Cortex of kidney (tissue), 1 donor: ENCODE measurements at places on chromosomes 7 and 10.

DNA sequence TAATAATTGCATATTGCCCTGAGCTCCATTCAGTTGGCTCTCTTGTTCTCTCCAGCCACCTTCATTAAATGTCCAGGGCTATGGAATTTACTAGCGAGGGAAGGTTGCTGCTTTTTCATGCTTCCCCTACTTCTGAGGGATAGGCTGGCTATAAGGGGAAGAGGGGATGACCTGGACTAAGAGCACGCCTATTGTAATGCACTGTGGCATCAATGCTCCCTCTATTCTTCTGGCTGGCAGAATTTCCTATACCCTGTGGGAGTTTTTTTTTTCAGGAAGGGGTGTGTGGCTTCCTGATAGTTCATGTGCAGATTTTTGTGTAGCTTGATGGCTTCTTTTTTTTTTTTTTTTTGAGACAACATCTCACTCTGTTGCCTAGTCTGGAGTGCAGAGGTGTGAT, 155.8 kb downstream of the SND1 start:
- DNase-seq: no peak

DNA sequence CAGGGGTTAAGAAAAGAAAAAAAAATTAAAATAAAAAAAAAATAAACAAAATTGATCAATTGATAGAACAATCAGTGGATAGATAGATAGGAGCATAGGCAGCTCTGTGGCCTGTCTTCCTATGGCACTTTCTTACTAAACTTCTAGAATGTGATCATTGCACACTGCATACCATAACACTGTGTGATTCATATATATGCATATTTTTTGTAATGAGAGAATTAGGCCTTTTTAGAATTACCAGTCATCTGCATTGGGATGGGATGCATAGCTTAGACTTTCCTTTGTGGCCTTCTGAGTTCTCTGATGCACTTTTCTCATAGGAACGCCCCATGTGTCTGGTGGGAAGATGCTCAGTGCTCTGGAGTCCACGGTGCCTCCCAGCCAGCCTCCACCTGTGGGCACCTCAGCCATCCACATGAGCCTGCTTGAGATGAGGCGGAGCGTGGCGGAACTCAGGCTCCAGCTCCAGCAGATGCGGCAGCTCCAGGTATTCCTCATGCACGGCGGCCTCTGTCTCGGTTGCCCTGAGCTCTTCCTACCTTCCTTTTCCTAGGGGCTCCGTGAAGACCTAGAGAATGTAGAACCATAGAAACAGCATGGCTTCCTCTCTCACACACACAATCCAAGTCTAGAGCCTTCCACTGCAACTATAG, 222.5 kb downstream of the ARHGAP21 start:
- no peak for DNase-seq

DNA sequence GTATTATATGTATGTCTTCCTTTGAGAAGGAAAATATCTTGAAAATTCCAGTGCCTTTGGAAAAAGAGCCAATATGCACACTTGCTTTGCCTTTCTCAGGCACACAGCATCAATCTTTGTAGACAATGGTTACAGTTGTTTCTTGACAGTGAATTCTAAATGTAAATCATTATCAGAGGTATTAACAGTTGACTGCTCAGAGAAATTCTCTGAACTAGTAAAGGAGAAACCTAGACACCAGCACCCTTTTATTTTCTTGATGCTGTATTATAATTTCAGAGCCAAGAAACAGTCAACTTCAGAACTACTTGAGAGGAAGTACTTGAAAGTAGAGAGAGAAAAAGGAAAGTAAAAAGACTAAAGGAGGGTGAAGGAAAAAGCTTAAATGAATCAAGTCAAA, 185.8 kb upstream of the SMIM30 start:
- DNase-seq: no peak

GRCh38 chr7:155256761-155257481, 40.8 kb upstream of the INSIG1 start:
- DNase-seq: no peak

- no peak for DNase-seq
These were observed 139.6 kb upstream of the EEPD1 start for GRCh38 chr7:36013246-36014014.

GRCh38 chr10:3867454-3868270, 82.7 kb upstream of the KLF6 start:
- no peak for DNase-seq

- no peak for DNase-seq
These were observed 903 bp upstream of the NT5C2 start for GRCh38 chr10:103193820-103194529.

- no peak for DNase-seq
These were observed 3.0 kb upstream of the HOXA7 start for GRCh38 chr7:27159266-27160144.

DNA sequence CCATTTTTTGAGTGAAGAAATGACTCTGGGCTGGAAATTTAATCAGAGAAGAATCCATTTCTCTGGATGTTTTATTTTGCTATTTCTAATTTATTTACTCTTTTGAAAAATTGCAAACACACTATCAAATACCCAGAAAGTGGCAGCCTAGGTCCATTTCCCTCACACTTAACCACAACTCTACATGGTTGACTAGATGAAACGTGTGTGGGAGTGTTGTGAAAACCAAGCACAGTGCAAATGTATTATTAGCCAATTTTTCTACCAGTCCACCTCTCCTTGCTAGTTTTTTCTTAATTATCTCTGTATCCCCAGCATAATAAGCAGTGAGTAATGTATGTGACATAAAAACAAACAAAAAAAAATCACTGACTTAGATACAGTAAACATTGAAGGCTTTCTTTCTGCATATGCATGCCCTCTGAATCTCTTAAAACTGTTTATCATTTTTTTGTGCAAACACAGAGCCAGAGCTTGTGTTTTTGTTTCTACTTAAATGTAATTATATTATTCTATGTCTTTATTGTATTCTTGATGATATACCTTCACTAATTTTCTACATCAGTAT, 30.9 kb downstream of the SCIN start:
- DNase-seq: no peak

DNA sequence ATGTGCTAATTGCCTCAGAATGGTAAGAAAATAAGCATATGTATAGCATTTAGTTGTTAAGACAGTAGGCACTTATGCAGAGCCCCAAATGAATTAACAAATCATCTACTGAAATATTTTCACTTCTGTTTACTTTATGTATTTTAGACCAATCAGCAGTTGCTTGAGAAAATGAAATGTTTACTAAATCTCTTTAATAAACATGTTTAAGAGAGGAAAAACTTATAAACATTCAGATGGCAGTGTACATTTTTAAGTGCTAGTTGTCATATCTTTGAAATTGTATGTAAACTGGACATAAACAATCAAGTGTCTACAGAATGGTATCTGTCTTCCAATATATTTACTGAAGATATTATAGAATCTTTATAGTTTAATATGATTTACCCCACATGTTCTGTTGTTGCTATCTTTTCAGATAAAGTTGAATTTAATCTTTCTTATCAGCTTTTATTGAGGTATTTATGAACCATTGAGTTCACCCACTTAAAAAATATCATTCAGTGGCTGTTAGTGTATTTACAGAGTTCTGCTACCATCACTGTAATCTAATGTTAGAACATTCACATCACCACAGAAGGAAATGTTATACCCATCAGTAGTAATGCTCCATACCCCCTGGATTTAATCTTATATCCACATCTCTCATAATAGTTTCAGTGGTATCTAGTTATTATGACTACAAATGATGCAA, 264.3 kb downstream of the ADK start:
- DNase-seq: no peak

DNA sequence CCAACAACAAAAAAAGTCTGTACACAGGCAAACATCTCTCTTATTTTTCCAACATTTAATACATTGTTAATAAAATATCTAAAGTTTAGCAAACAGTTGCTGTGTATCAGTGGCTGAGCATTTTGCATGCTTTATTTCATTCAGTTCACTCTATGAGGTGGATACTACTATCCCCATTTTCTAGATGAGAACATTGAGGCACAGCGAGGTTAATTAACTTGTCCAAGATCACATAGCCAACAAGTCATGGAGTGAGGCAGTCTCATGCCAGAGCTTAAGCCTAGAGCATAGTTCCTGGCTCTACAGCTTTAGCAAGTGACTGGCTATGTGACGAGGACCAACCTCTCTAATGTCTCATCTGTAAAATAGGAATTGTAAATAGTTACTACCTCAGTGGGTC, 4.4 kb downstream of the GATAD1 start:
- DNase-seq: no peak

DNA sequence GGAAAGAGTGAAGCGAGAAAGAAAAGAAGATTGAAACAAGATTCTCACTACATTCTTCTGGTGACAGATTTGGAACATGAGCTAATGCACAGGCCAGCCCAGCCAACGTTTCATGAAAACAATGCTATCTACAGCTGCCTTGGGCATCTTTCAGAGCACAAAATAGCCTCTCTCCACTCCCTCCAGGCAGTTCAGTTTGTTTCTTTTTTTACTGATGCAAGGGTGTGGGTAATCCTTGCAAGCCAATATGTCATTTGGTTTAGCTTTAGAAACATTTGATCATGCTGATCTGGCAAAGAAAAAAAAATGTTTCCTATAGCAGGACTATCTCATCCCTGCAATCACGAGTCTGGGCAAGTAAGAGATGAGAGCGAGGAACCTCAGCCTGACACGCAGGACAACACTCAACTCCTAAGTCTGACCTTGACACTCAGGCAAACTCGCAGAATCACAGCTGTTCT, 35.9 kb downstream of the SVIL start:
- no peak for DNase-seq

GRCh38 chr10:121262774-121263430, 335.3 kb downstream of the FGFR2 start:
- no peak for DNase-seq

- DNase-seq: no peak
These were observed 39.6 kb upstream of the SHH start for GRCh38 chr7:155851892-155852291.

GRCh38 chr10:122341141-122341810, 33.2 kb upstream of the PLEKHA1 start:
- DNase-seq: no peak

- no peak for DNase-seq
These were observed 39.5 kb downstream of the ZNF117 start for GRCh38 chr7:64951250-64951848.

- no peak for DNase-seq
These were observed 41.5 kb downstream of the CDK6 start for GRCh38 chr7:92794831-92795230.

DNA sequence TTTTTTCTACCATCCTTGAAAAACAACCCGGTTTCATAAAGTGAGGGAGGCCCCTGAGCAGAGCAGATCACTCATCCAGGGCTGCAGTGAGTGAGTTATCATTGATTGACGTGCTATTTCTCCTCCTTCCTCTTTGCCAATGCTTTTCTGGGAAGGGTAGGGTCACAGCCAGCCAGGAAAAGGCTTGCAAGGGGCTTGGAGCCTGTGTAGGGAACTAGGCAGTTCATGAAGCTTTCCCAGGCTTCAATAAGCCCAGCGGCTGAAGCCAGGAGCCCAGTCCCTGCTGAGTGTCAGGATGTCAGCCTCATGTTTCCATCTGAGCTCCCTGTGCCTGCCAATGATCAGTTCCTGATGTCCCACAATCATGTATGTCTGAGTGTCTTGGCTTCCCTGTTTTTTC, 584.7 kb downstream of the GALNT17 start:
- DNase-seq: no peak
